ENCODE measurements at places on chromosomes 1 and 21. TPM values are rescaled to one million over a fixed set of nuclear protein-coding genes. Genes with fewer than 3 reads are reported as not detected.

Gene RHD
- not detected for total RNA-seq

DNA sequence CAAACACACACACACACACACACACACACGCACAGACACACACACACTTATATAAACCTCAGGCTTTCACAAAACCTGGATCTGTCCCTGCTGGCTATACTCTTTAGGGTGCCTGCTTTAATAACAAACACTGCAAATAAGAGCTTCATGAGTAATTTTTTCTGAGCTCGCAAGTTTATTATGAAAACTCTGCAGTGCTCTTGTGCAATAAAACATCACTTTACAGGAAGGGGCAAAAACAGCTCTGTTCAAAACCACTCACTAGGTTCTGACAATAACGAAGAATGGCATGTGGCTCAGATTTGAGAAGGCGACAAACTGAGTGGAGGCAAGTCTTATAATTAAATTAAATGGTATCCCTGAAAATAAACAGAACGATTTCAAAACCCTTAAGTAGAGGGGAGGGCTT lies 42.6 kb upstream of the CTPS1 start:
- no peaks in the 10 kb centered on the region for H3K36me3 ChIP-seq
- no peak for DNase-seq
- H3K27ac ChIP-seq, result peak overlapping the region; percentile 30
- H3K4me1 ChIP-seq, result peaks cover 14% of the 10 kb centered on the region
- no peak overlapping the region for H3K4me3 ChIP-seq

Gene CDA
- total RNA-seq, result 3.3 TPM

DNA sequence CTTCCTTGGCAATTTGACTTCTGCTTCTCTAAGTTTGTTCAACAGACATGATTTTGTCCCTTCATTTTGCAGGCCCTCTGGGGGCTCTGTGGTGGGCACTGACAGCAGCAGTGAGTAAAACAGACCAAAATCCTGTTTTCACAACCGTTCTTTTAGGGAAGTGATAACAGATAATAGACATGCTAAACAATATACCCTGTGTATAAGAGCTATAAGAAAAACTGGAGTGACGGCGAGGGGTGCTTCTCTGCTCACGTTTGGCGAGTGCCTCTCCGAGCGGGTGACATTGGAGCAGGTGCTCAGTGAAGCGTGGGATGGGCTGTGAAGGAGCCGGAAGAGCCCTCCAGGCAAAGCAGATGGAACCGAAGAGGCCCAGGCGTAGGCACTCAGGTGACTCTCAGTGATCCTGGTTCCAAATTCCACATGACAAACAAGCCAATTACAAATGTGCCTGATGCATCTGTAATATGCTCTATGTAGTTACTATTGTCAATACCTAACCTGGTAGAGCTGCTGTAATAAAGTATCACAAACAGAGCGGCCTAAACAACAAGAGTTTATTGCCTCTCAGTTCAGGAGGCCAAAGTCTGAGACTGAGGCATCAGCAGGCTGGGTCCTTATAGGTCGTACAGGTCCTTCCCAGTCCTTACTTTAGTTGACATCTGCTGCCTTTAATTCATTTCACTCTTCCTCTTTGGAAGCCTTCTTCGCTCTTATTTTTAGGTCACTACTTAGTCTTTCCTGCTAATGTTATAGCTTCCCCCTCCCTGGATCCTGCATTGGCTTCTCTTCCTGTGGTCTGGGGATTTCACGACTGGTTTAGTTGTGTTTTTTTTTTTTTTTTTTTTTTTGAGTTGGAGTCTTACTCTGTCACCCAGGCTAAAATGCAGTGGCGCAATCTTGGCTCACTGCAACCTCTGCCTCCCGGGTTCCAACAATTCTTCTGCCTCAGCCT lies 20.1 kb downstream of the OR2B11 start:
- no peaks in the 10 kb centered on the region for H3K27me3 ChIP-seq
- H3K4me3 ChIP-seq, result no peak overlapping the region
- no peak for DNase-seq
- no peaks in the 10 kb centered on the region for H3K4me1 ChIP-seq
- H3K36me3 ChIP-seq, result no peaks in the 10 kb centered on the region

DNA sequence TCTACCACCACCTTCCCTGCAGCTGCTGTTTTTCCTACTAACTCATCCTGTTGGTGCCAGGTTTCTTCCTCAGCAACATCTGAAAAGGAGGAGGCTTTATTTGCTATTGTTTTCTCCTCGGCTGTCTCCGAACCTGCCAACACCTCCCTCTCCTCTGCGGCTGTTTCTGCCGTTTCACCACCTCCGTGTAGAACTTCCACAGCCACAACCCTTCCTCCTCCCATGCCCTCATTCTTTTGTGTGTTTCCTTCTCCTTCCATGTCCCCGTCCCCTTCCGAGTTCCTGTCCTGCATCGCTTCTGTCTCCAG lies 59.0 kb upstream of the LRRC53 start:
- H3K27ac ChIP-seq, result no peak overlapping the region
- H3K27me3 ChIP-seq, result no peaks in the 10 kb centered on the region
- no peak for DNase-seq
- no peak overlapping the region for H3K4me3 ChIP-seq

Gene CRYAA
- total RNA-seq, result not detected

Measured in sigmoid colon (tissue), 7 donors.